ENCODE measurements at places on chromosomes 1 and 21.
A peak's percentile ranks its signal among the peaks of the same experiment; 100 is the strongest.

DNA sequence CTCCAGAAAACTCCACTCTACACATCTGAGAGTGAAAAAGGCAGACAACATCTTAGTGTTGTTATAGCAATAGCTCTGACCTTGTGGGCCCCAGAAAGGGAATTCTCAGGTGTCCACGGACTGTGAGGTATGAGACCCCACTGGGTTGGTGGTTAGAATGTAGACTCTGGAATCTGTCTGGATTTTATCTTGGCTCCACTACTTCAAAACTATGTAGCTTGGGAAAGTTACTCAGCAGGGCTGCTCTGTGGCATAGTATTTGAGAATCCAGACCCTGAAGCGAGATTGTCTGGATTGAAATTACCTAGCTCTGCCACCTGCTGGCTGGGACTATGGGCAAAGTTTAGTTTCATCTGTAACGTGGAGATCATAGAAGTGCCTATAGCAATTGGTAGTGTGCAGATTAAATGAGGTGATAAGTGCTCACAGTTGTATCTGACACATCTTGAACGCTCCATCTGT lies 25.8 kb downstream of the PRDM2 start:
- DNase-seq: peak; percentile 42

GRCh38 chr21:44653656-44654575 lies 543 bp downstream of the KRTAP12-4 start:
- DNase-seq: no peak

DNA sequence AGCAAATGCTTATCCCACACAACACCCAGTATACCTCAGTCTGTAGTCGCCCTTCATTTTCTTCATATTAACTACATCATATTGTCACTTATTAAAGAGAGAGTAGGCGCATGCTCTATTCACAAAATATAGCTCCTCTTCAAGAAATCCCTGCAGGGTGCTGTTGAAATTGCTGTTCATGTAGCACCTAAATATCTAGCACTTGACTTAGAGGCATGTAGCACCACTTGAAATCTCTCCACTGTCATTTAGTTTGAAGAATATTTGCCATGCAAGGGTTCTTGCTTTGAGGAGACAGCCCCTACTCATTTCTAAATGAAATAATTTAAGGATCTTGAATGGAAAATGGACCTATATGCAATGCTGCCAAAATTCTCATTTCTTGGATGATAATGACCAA lies 20.9 kb upstream of the LRRC8B start:
- no peak for DNase-seq

DNA sequence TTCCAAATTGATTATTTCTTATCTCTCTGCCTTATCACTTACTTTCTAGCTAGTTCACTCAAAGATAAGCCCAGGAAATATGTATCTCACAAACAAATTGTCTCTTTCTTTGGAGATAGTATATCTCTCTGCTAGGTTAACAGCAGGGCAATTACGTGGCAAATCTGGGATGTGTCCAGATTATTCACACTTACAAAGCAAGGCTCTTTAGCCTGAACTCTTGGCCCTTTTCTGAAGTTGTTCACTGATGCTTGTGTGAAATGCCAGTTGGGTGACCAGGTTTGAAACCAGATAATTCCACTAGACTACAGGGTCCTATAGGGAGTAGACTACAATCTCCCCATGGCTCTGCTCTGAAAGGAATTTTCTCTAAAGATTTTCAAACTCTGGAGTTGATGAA lies 30.8 kb upstream of the FAM78B start:
- no peak for DNase-seq

Measured in fibroblast of mammary gland (primary cell).